ENCODE measurements at places on chromosomes 2 and 18.

DNA sequence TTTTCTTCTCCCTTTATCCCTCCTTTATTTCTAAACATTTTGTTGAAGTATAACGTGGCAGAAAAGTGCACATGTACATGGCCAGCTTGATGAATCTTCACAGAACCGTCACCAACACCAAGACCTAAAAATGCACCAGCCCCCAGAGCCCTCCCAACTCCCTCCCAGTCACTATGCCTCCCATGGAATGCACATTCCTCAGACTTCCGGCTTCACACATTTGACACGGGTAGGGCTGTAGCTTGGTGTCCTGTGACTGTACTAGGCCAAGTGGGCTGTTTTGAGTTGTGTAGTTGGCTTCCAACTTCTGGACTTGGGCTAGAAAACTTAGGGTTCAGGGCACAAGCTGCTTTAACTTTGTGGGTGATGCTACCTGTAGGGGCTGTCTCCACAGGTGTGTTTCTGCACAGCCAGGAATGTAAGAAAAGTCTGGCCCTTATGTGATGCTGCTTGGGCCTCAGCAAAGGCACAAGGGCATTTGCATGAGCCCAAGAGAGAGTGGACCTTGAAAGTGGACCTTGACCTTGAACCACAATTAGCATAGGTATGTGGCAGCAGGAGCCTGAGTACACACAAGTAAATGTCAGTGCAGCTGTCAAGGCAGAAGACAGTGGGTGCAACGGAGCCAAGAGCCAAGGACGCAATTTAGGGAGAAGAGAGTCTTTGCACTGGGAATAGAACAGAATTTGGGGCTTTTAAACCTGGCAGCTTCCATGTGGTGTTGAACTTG, 78.4 kb downstream of the SEPTIN10 start:
- DNase-seq = no peak

- DNase-seq = no peak
Observed at GRCh38 chr2:226687641-226688253, 111.9 kb downstream of the IRS1 start.

GRCh38 chr2:28751956-28752630, 463 bp downstream of the PPP1CB start:
- no peak for DNase-seq

DNA sequence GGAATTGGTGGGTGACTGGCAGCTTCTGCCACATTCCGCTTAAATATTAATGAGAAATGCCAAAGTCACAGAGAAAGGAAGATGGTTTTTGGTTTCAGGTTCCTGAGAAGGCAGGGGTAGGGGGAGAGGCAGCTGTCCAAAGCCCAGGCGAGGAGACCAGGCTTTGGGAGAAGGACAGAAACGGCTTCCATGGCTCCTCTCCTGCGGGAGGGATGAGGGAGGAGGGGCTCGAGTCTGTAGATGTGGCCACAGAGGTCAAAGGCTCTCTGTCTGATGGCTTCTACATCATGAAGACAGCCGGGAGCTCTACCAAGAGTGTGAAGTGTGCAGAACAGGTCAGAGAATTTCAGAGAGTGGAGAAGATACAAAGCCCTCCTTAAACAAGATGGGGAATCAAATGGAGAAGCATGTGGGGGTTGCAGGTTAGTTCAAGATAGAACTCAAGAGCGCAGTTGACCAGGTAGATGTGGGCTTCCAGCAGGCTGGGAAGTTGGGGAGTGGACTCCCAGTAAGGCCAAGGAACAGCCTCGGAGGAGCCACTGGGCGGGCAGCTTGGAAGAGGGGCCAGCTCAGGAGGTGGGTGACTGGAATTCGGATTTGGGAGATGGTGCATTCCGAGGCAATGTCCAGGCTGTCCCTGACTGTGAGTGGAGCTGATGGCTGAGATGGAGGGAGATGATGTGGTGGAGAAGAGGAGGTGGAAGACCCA, 23.8 kb upstream of the HPCAL1 start:
- DNase-seq = no peak

Measured in DMS 273 treated with DMSO at 0.1 percent for 48 hours (cell line).